ENCODE measurements at places on chromosomes 11 and 22. TPM values are rescaled to one million over a fixed set of nuclear protein-coding genes. Genes with fewer than 3 reads are reported as not detected.

The CTSW gene
- total RNA-seq = 0.71 TPM

The TNNI2 gene
- total RNA-seq = not detected

The BRSK2 gene
- not detected for total RNA-seq

The ACRV1 gene
- total RNA-seq = not detected

The MEI1 gene
- total RNA-seq = 4.6 TPM

The OR10W1 gene
- total RNA-seq = not detected

The OR5B21 gene
- total RNA-seq = not detected

The MMP10 gene
- total RNA-seq = not detected

The LMO1 gene
- not detected for total RNA-seq

The B4GALNT4 gene
- total RNA-seq = 1.2 TPM

The MUC5AC gene
- not detected for total RNA-seq

The MS4A7 gene
- not detected for total RNA-seq

All from myometrial cell (primary cell).